ENCODE measurements at places on chromosomes 16 and 17. TPM values are rescaled to one million over a fixed set of nuclear protein-coding genes. Genes with fewer than 3 reads are reported as not detected.

Gene TLCD3B
- 0.13 TPM for total RNA-seq

Gene ZPBP2
- total RNA-seq: not detected

Gene GJD3
- not detected for total RNA-seq

Gene CCL8
- not detected for total RNA-seq

Gene TMEM132E
- not detected for total RNA-seq

Gene CSH2
- total RNA-seq: not detected

Gene CYB5D1
- 10.1 TPM for total RNA-seq

Gene GP1BA
- total RNA-seq: not detected

Gene KRTAP1-5
- not detected for total RNA-seq

Gene C16orf46
- 0.29 TPM for total RNA-seq

Gene KRT26
- total RNA-seq: not detected

Gene SCGB1C2
- not detected for total RNA-seq

Gene KRT20
- total RNA-seq: not detected

Gene CCDC200
- not detected for total RNA-seq

Gene RGS11
- total RNA-seq: 3.1 TPM

Gene UBALD2
- total RNA-seq: 14.9 TPM

Gene CBX1
- total RNA-seq: 72.4 TPM

Gene TNP2
- not detected for total RNA-seq

Gene HLF
- under 0.01 TPM for total RNA-seq

Gene IL17C
- not detected for total RNA-seq

Gene TCAP
- 0.13 TPM for total RNA-seq

Gene PRDM7
- not detected for total RNA-seq

Gene SRP68
- total RNA-seq: 46.4 TPM

Gene YPEL2
- 67.2 TPM for total RNA-seq

Gene RNF43
- 0.66 TPM for total RNA-seq

Gene ADAP2
- 0.27 TPM for total RNA-seq

Gene AKAP1
- 29.7 TPM for total RNA-seq

Gene TPSG1
- total RNA-seq: not detected

Gene SULT1A1
- 6.0 TPM for total RNA-seq

Gene MAP1LC3B
- 54.1 TPM for total RNA-seq

Gene TOM1L1
- 5.2 TPM for total RNA-seq

Gene ACSM2A
- under 0.01 TPM for total RNA-seq

Gene LPO
- total RNA-seq: not detected

Gene ADAD2
- total RNA-seq: not detected

Gene SLC12A3
- total RNA-seq: not detected

Gene CMTM2
- not detected for total RNA-seq

Gene GLIS2
- 2.2 TPM for total RNA-seq

Gene CHST4
- total RNA-seq: not detected

Gene MT4
- total RNA-seq: not detected

Data from thoracic aorta endothelial cell (primary cell).